ENCODE measurements at places on chromosomes 4 and X.

GRCh38 chrX:38335382-38335781 lies 8.1 kb upstream of the RPGR start:
- no peak for DNase-seq

DNA sequence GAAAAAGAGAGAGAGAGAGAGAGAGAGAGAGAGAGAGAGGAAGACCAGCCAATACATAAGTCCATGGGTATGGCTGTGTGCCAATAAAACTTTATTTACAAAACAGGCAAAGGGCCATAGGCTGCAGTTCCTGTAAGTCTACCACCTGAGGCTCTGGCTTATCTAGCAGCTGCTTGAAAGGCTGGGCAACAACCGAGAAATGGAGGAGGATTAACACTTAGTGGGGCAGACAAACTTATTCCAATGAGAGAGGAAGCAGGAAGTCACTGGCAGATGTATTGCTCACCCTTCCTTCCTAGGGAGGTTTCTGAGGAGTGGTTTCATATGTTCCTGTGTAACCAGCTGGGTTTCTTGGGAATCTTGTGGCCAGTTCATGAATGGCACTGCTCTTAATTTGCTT lies 4.7 kb upstream of the GPR143 start:
- no peak for DNase-seq

DNA sequence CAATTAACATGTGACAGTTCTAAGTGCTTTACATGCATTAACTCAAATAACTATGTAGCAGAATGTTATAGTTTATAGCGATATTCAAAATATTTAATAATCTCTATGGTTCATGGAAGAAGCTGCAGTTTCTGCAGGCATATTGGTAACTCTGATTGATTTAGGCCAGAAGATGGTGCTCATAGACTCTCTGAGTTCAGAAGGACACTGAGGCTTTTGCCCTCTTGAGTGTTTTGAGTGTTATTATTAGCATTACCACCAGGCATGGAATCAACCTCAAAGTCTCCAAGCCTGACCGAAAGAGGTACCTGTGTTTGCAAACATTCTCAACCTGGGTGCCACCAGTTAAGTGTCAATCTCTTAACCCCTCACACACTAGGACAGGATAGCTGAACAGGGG lies 792.3 kb upstream of the PCDH7 start:
- no peak for DNase-seq

DNA sequence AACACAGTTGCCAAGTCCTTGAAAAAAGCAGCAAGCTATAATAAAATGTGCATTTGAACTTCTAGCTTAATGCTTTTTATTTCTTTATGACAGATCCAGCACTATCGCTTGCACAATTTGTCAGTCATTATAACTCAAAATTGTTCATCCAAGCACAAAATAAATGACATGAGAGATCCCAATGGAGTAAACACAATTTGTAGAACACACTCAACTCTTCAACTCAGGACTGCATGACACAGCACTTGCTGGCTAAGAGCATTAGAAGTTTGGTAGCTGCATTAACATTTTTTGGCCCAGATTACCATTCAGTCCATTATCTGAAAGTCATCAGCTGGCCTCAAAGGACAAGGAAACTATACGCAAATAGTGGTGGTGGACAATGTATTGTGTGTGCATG lies 530.1 kb downstream of the INPP4B start:
- no peak for DNase-seq

DNA sequence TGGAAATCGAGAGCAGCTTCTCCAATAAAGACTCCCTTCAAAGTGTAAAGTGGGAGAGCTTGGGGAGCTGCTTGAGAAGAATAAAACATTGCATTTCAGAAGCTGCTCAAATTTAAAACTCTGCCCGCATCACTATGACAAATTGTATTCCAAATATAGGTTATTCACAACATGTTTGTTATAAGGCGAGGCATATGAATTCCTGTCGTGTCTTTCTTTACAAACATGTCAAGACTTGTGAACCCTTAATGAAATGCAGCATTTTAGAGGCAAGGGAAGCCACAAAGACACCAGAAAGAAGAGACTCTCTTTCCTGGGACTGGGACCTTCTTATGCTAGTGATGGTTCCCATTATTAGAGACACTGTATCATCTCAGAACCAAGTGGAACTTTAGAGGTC lies 311.2 kb downstream of the DHX15 start:
- no peak for DNase-seq

DNA sequence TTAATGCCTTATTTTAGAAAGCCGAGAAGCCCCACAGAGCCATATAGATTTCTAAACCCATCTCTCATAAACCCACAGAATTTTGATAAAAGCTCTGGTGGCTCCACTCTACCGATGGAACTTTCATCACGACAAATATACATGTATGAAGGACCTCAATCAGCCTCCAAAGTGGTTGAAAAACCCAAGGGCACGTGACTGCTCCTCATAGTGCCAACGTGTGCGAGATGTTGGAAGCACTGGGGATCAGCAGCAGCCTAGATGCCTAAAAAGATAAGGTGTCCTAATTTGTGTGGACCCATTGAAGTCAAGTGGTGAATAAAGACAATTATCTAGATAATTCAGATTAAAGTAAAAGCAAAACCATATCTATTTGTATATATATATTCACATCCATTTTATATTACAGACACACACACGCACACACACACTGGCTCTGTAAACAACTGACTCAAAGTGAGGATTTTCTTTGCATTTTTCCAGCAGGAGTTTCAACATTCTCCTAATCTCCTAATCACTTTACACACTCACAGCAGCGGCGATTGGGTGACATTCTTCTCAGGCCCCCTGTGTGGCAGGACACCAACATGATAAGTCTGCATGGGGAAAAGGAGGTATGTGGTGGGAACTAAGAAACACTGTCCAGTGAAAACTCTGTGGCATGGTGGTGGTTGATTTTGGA lies 2.8 kb upstream of the PITX2 start:
- no peak for DNase-seq

DNA sequence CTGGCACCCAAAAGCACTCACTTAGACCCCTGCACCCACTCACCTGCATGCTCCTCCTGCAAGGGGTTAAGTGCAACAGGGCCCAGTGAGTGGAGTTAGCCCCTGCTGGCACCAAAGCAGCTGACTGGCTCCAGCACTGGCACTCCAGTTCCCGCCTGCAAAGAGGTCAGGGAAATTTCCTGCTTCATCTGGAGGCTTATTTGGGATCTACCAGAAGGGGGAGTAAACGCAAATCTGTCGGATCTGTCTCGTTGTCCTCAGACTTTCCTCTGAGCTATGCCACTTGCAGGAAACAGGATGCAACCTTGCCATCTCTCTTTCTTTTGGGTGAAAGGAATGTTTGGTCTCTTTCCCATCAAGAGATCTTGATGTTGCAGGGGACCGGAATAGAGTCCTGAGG lies 435.6 kb downstream of the PCDH10 start:
- no peak for DNase-seq

DNA sequence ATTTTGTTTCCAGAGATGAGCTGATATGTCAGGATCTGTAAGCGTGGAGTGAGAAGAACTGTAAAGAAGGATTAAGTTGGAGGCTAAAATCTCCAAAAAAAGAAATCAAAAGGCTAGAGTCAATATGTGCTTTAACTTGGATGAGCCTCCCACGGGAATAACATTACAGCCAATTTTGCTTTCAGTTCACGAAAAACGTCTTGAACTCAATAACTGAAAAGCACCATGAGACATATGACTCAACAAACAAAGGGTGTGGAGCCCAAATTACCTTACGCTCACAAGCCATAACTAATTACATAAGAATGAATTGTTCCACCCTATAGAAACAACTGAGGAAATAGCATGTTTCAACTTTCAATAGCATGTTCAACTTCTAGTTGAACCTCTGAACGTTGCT lies 22.3 kb downstream of the TMPRSS11D start:
- DNase-seq, result no peak

- DNase-seq, result peak; percentile 20
Measured at GRCh38 chr4:163548481-163549243, 54.2 kb downstream of the TMA16 start.

Measured in SHP77 (cell line).